Endothelial cell of coronary artery (primary cell): ENCODE measurements at places on chromosomes 6 and 20. TPM values are rescaled to one million over a fixed set of nuclear protein-coding genes. Genes with fewer than 3 reads are reported as not detected.

CST2 gene
- not detected in 2 replicates for total RNA-seq

SIRPG gene
- not detected in 2 replicates for total RNA-seq

TAGAP gene
- not detected in 2 replicates for total RNA-seq

NRM gene
- total RNA-seq: 1.4 TPM in 2 replicates

ANKRD6 gene
- 3.6 and 3.9 TPM in 2 replicates for total RNA-seq

PSORS1C2 gene
- total RNA-seq: not detected in 2 replicates

TRAPPC3L gene
- total RNA-seq: 0.09 TPM in 2 replicates
